Activated CD4-positive, alpha-beta T cell treated with anti-CD3 and anti-CD28 coated beads, Interleukin-2, Interleukin-6, amounts not matched to agents 100 ng/mL and 50 ng/mL, durations not matched to agents 16 hours and 8 hours (primary cell): ENCODE measurements at places on chromosomes 16 and 17.

GRCh38 chr17:37816950-37817349 lies 72.1 kb upstream of the HNF1B start:
- no peak for DNase-seq

DNA sequence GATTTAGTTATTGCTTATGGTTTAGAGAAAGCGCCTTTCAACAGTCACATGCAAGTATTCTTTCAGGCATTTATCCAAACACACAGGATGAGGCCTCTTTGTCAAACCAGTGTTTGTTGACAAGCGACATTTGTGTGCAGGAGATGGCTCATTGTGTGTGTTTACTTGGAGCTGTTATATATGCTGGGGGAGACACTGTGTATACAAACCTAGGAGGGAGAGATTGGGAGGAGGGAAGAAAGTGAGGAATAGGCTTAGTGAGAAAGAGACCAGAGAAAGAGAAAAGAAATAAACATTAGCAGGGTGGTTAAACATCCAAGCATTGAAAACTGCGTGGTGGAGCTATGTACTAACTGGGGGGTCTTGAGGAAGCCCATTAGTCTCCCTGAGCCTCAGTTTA lies 437.6 kb downstream of the MAF start:
- no peak for DNase-seq

DNA sequence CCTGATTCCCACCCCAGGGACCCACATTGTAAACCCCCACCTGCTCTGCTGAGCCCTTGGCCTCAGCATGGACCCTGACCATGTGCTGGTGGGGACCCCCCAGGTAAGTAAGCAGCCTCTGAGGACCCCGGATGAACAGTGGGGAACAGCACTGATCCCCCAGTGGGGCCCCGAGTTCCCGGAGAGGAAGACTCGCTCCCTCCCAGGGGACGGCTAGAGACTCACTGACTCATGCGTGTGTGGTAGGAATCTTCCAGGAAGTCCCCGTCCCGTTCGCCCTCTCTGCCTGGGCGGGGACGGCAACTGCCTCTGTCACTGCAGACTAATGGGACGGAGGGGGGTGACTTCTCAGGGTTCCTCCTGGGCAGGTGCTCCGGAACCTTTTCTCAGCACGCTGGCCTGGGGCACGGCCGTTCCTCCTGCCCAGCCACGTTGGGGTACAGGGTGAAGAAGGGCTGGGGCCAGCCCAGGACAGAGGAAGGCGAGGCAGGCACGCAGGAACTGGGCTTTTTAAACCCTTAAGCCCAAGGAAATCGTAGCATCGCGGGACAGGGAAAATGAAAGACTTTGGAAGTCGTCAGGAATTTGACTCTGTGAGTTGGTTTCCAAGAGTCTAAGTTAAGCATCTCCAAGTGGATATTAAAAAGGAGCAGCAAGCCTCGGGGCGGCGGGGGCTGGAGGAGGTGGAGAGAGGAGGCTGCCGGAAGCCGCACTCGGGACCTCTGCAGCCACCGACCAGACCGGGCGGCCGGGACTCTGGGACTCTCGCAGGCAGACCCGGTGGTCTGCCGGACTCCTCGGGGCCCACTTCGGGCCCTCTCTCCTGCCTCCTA lies 178.7 kb downstream of the SEC14L1 start:
- peak; percentile 63 for DNase-seq

GRCh38 chr17:3295632-3296031 lies 2.5 kb downstream of the OR3A1 start:
- no peak for DNase-seq

GRCh38 chr17:59387351-59388068 lies 56.1 kb downstream of the YPEL2 start:
- no peak for DNase-seq

GRCh38 chr17:48202959-48203358 lies 95.4 kb downstream of the SNX11 start:
- DNase-seq = no peak

GRCh38 chr17:68661265-68662036 lies 60.3 kb upstream of the FAM20A start:
- no peak for DNase-seq

- no peak for DNase-seq
These were observed 2.7 kb upstream of the CCDC57 start for GRCh38 chr17:82215095-82215971.

DNA sequence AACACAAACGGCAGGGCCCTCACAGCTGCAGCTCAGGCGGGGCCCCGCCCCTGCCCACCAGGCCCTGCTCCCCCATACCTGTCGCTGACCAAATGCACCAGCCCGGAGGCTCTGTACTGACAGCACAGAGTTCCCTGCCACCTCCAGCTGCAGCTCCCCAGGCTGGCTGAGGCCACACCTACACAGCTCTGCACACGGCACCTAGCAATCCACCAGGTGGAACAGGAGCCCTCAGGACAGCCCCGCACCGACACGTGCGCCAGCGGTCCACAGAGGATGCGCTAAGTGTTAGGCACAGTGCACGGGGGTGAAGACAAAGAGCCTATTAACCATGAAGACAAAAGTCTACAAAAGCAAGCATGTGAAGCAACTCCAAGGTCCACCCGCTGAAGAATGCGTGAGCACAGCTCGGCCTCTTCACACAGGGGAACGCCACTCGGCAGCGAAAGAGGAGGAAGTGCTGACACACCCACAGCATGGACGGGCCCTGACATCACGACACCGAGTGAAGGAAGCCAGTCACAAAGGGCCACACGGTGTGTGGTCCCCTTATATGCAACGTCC lies 5.4 kb downstream of the ZCCHC14 start:
- no peak for DNase-seq

DNA sequence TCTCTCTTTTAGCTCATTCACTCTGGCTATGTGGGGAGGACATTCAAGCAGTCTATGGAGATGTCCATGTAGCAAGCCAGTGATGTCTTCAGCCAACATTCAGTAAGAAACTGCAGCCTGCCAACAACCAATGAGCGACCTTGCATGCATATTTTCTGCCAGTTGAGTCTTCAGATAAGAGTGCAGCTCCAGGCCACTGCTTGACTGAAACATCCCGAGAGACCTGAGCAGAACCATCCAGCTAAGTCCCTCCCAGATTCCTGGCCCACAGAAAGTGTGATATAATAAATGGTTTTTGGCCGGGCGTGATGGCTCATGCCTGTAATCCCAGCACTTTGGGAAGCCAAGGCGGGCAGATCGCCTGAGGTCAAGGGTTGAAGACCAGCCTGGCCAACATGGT lies 10.5 kb upstream of the C17orf58 start:
- DNase-seq = no peak
